ENCODE measurements at places on chromosomes 1 and 21. TPM values are rescaled to one million over a fixed set of nuclear protein-coding genes. Genes with fewer than 3 reads are reported as not detected.

ABCA4 gene
- 0.59 TPM for total RNA-seq

RGS16 gene
- total RNA-seq = 0.10 TPM

MXRA8 gene
- total RNA-seq = 641 TPM

ZBTB7B gene
- 16.1 TPM for total RNA-seq

ZNF683 gene
- not detected for total RNA-seq

HSPG2 gene
- 429 TPM for total RNA-seq

VPS45 gene
- 20.2 TPM for total RNA-seq

TNNT2 gene
- total RNA-seq = 0.78 TPM

All from cardiac ventricle fibroblast (primary cell).